Activated naive CD8-positive, alpha-beta T cell treated with anti-CD3 and anti-CD28 coated beads for 36 hours (primary cell): ENCODE measurements at places on chromosomes 7 and 10. TPM values are rescaled to one million over a fixed set of nuclear protein-coding genes. Genes with fewer than 3 reads are reported as not detected.

RBP3 gene
- not detected for total RNA-seq

MYL10 gene
- total RNA-seq, result not detected

NKX1-2 gene
- total RNA-seq, result not detected

BAIAP2L1 gene
- total RNA-seq, result 2.3 TPM

DNA sequence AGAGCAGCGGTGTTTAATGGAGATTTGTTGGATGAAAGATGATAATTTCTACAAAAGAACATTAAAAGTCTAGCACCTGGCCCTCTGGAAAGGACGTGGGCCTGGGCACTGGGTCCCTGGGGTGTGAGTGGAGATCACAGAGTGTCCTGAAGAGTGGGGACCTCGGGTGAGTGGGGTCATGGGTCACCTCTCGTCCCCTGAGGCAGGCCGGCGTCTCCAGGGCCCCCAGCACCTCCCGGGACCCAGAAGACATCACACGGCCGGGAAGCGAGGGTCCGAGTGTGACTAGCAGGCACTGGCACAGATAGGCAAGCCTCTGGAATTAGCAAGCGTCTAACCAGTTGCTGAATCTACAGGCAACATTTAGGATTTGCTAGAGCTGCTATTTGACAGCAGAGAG lies 257.2 kb downstream of the MAD1L1 start:
- DNase-seq, result no peak

- no peak for DNase-seq
These were observed 86.4 kb upstream of the JAZF1 start for GRCh38 chr7:28267012-28267411.

- no peak for DNase-seq
These were observed 61.7 kb downstream of the PRF1 start for GRCh38 chr10:70540789-70541360.

- no peak for DNase-seq
These were observed 335.7 kb downstream of the PHTF2 start for GRCh38 chr7:78134256-78134655.

GRCh38 chr7:137846549-137846826 lies 286 bp downstream of the DGKI start:
- DNase-seq, result peak; percentile 25

- DNase-seq, result peak; percentile 39
These were observed at the start of gene BEND7 for GRCh38 chr10:13528875-13529713. BEND7 (minus strand) TSS chr10:13529014; CDS start chr10:13528533, 481 bp downstream.
